ENCODE measurements at places on chromosomes 2 and 18. TPM values are rescaled to one million over a fixed set of nuclear protein-coding genes. Genes with fewer than 3 reads are reported as not detected.
A peak's percentile ranks its signal among the peaks of the same experiment; 100 is the strongest.

Gene DOK1
- 38.4 TPM for total RNA-seq

Gene DHX57
- 15.5 TPM for total RNA-seq

GRCh38 chr2:36433311-36434217 is 78.0 kb downstream of the CRIM1 start:
- H3K4me1 ChIP-seq = peaks cover 40% of the 10 kb centered on the region
- H3K36me3 ChIP-seq = no peaks in the 10 kb centered on the region
- no peak overlapping the region for H3K4me3 ChIP-seq
- peak overlapping the region; percentile 31 for H3K27ac ChIP-seq

GRCh38 chr2:200156166-200156835 is 150.2 kb upstream of the SPATS2L start:
- H3K4me1 ChIP-seq = no peaks in the 10 kb centered on the region
- no peaks in the 10 kb centered on the region for H3K36me3 ChIP-seq
- H3K27me3 ChIP-seq = no peaks in the 10 kb centered on the region
- H3K4me3 ChIP-seq = peak overlapping the region; percentile 28

DNA sequence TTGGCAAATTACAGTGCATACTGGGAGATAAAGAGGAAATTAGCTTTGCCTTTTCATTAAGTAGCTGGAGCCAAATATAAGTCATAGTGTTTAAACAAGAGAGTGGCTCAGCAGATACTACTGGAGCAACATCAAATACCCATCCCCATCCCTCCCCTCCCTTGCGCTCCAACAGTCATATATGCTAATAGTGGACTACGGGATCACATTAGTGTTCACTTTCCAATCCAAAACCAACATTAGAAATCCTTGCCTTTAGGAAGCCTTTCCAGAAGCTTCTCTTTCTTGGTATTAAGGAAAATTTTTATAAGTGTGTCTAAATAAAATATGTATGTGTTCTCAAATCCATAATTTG is 1669.3 kb downstream of the SUCLG1 start:
- no peak for DNase-seq
- H3K4me3 ChIP-seq = no peak overlapping the region
- no peaks in the 10 kb centered on the region for H3K36me3 ChIP-seq
- no peaks in the 10 kb centered on the region for H3K4me1 ChIP-seq

- no peak for DNase-seq
- H3K4me1 ChIP-seq = no peaks in the 10 kb centered on the region
- no peaks in the 10 kb centered on the region for H3K27me3 ChIP-seq
These were observed 287.0 kb downstream of the PHLPP1 start for GRCh38 chr18:63002305-63002704.

GRCh38 chr2:131010566-131010965 is 82.7 kb downstream of the FAM168B start:
- no peaks in the 10 kb centered on the region for H3K4me1 ChIP-seq
- H3K27ac ChIP-seq = no peak overlapping the region
- no peaks in the 10 kb centered on the region for H3K36me3 ChIP-seq
- no peak for DNase-seq
- peaks cover 4% of the 10 kb centered on the region for H3K27me3 ChIP-seq
